Activated CD4-positive, CD25-positive, alpha-beta regulatory T cell treated with anti-CD3 and anti-CD28 coated beads, Interleukin-2, amount 50 U/mL, for 16 hours (primary cell): ENCODE measurements at places on chromosomes 3 and 15.
A peak's percentile ranks its signal among the peaks of the same experiment; 100 is the strongest.

DNA sequence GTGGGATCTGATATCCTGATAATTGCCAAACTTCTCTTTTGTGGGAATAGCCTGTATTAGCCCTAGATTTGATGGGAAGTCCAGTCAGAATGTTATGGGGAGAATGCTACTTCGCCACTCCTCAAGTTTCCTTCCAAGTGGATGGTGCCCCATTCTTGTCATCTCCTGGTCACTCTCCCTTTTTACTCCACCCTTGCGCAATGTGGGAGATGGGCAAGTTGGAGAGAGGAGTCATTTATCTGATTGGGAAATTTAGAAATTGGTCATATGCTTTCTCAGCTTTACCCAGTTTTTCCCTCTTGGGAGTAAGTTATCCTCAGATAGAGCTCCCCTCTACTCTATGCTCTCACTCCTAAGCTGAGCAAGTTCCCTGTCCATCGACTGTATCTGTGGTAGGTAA, 14.4 kb downstream of the FANCD2OS start:
- no peak for DNase-seq

DNA sequence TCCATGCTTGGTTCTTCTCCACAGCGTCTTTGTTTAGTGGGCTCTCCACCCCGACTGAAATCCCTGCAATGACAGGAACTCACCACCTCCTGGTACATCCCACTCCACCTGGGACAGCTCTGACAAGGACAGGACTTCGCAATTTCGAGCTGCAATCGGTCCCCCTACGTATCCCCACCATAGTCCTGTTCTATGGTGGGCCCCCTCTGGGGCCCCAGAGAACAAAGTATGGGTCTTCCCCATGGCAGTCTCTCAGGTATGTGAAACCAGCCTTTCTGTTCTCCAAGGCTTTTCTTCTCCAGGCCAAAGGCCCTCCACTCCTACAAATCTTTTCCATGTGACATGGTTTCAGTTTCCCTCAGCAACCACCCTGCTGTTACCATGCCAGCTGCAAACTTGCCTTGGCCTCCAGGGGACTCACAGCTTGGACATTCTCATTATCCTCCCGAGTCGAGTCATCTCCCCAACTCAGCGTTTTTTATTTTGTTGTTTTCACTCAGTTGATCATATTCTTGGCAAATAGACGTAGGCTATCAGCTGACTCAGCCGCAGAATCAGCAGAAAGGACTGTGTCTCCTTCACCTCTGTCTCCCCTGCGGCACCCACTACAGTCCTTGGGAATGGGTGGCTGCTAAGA, 233.3 kb downstream of the OPA1 start:
- no peak for DNase-seq

- DNase-seq: no peak
Observed at GRCh38 chr3:150746791-150747590, 16.0 kb downstream of the SIAH2 start.

DNA sequence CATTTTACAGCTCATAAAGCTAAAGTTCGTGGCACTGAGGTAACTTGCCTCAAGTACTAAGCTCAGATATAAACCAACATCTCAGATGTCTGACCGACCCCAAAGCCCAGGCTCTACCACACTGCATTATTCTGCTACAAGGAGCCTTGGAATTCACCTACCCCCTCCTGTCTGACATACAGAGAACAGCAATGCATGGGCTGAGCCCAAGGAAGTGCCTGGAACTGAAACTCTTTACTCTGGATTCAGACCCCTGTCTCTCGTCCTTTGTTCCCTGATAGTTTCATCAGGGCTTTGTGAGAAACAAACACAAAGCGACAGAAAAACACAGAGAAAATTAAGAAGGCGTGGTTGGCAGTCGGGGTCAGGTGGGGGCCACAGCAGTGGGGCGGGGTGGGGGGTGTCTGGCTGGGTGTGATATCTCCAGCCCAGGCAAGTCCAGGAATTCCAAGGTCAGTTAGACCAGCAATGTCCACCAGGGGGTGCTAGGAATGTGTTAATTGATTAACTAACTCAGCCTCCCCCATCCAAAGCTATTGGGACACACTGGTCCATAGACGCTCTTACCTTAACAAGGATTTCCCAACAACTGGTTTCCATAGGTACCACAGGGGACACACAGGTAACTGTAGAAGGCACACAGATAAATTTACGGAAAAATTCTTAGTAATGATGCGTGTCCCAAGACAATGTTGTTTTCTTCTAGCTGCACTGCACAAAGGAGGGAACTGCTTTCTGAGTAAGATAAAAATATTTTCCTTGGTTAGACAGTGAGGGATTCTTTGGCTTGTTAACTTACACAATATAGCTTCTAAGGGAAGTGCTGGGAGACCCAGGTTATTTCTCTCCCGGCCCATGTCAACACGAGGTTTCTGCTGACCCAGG, 18.8 kb upstream of the SSUH2 start:
- DNase-seq: no peak

GRCh38 chr3:65551945-65552344, 486.8 kb downstream of the MAGI1 start:
- DNase-seq: no peak

DNA sequence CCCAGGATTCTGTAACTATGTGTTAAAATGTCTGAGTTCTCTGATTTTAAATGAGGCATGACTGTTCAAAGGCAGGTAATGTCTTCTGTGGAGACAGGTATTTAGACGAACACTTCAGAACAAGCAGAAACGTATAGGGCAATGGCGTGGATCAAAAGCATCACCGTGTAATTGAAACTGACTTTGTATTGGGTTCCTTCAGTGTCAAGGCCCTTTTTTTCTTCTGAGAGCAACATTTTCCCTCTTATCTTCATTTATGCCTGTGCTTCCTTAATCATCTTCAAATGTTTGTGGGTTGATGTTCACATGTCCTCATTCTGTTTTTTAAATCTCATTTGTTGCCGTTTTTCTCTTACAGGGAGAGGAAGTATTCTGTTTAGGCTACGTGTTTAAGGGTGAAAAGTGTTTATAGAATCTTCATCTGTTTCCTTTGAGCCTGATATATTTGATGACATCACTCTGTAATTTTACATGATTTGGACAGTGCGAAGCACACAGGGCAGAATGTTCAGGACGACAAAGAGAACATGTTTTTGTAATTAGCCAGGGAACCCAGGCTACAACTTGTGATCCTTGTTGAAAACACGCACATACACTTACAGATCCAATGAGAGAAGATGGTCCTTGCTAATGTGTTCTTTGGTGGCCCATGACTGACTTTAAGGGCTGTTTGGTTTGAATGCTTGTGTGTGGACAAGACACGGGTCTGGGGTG, 196.0 kb downstream of the LRTM1 start:
- DNase-seq: no peak

DNA sequence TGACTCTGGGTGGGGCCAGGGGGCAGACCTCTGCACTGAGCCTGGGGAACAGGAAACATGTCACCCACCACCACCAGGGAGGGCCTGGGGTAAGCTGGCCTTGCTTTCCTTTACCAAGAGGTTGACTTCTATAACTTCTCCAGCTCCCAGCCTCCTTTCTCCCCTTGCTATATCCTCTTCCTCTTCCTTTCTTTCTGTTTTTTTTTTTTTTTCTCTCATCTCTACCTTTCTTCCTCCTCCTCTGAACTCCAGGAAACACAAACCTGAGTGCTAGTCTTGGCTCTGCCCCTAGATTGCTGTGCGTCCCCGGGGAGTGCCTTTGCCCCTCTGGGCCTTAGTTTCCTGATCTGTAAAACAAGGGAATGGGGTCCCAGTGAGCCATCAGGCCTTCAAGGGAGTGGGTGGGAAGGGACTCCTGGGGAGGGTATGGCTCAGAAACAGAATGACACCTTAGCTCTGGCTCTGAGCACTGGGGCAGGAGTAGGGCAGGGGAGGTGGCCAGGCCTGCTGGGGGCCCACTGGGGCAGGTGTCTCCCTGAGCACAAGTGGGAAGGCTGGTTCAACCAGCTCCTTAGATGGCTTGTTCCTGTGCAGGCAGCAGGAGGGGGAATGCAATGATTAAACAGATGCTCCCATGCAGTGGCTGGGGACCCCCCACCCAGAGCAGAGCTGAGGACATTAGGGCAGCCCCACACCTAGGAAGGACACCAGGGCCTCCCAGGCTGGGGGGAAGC, 4.3 kb downstream of the SNX33 start:
- DNase-seq: no peak

DNA sequence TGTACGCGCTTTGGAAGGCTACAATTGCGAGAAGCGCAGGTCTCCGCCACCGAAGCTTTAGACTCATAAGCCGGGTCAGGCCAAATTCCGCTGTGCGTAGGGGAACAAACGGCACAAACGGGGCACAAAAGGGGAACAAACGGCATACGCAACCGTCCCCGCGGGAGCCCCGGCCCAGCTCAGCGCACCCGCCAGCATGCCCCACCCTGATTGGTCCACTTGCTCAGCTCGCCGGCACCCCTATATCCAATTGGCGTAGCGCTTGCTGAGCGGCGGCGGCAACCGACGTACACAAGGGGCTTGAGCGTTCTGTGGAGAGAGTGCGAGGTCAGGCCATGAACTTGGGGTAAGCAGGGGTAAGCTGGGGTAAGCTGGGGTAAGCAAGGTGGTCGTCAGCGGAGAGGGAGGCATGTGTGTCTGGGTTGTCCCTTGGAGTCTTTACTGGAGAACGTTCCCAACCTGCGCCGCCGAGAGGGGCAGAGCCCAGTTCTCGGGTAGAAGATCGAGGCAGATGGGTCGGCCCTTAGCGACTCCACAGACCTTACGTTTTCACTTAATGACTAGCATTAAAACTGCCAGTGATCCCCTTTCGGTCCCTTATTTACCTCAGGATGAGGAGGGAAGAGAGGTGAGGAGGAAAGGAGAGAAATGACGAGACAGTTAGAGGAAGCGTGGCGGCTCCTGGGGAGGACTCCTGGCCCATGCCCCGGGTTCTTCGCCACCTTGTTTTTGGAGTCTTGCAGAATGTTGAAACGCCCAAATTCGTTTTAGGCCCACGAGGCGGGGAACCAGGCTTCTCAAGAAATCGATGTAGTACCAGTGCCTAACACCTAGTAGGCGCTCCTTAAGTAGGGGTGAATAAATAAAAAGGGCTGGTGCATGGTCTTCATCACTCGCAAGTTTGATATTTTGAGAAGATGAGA, at the start of gene CCDC66:
Gene CCDC66, plus strand, starts transcription at position 268 of the 923 bp plus-strand sequence. Its CDS starts 68 bp downstream, at position 336.
- DNase-seq: peak; percentile 84

GRCh38 chr3:182979103-182979673, 1.1 kb downstream of the DCUN1D1 start:
- DNase-seq: no peak

DNA sequence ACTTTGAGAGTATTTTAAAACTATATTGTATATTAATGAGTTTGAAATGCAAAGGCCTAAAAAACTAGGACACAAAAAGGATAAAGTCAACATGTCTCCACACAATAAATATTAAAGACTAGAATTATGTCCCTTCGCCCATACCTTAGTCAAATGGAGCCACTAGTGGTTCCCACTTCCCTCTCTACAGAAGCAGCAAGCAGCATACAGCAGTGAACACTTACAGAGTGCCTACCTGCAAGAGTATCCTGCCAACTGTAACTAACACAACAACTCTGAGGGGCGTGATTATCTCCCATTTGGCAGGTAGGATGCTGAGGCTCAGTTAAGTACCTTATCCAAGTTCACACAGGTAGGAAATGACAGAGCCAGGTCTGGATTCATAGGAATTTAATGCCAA, 17.2 kb downstream of the DYNC1LI1 start:
- no peak for DNase-seq

GRCh38 chr15:72233769-72234168, 2.8 kb upstream of the PKM start:
- DNase-seq: no peak

DNA sequence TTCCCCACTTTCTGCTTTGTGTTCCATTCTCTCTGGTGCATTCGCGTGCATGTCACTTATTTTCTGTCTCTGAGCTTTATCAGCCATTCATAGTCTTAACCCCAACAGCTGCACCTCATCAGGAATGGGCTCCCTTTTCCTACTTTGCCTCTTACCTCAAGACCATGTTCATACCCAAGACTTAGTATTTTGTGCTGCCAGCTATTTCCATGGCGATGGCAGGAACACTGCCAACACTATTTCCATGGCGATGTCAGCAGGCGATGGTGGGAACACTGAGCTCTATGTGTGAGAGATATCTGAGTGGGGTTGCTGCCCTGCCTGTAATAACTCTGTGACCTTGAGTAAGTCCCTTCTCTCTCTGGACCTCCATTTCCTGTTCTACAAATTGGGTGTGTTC, 5.5 kb downstream of the ZNF35 start:
- no peak for DNase-seq

DNA sequence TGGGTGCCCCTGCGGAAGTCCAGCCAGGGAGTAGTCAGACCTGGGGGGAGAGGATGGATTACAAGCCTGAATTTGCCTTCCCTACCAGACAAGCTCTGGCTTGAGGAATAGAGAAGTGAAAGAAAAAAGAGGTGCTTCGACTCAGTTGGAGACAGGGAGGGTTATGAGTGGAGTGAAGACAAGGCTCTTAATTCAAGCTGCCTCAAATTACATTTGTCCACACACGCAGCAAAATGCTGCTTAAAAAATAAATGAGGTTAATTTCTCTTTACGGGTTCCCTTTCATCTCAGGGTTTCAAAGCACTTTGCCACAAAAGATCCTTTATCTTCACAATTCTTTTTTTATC, 49.0 kb upstream of the SLC4A7 start:
- no peak for DNase-seq

DNA sequence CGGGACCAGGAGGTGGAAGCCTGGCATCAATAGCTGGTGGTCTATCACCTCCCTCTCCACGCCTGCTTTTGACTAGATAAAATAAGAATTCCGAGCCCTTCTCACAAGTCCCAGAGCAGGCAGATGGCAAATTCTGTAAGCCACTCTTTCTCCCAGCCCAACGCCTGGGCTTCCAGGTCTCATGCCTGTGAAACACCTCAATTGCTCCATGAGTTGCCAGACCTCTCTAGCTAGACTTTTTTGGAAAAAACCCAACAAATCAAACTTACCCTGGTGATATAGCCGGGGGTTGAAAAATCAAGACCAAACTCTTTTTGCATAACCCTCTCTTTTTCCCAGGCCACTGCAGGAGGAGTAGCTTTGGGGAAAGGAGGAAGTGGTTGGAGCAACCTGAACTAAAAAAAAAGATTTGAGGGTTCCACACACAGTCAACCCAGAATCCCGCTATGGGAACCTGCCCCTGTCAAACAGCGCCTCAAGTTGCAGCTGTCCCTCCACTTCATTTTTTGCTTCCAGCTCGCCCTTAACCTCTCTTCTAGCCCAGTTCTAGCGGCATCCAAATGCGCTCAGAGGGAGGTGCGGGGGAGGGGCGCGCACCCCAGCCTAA, 7.0 kb downstream of the BHLHE40 start:
- DNase-seq: no peak

DNA sequence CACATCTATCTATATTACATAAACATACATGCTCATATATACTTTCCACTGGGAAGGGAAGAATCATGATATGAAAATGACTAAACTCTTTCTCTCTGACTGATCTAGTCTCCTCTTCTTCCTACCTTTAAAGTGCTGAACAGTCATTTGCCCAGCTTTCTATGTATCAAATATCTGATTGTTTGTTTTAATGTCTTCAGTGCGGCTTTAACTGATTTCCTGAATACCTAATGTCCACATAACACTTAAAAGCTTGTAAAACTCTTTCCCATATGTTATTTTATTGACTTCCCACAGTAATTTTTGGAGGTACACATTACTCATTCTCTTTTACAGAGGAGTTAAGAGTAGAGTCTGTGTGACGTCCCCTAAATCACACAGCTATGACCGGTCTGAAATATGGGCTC, 28.2 kb downstream of the CPOX start:
- no peak for DNase-seq
